Muscle of leg (tissue), 16 donors: ENCODE measurements at places on chromosomes 2 and 18.

DNA sequence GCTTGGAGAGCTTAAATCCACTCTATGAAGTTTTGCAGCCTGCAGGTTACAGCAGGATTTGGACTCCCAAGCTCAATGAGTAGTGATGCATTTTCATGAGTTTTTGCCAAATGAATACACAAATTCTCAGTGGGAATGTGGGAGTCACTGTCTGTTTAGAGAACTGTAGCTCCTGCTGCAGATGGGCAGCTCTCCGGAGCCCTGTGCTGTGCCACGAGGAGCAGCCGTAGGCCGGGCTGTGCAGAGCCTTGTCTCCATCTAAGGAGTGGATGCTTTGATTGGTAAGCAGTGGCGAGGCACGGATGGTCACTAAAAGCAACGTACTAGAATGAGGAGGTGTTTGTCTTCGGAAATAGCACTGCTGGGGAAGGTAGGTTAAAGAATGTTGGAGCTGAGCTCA is 96.0 kb upstream of the NFATC1 start:
- no peak for DNase-seq

DNA sequence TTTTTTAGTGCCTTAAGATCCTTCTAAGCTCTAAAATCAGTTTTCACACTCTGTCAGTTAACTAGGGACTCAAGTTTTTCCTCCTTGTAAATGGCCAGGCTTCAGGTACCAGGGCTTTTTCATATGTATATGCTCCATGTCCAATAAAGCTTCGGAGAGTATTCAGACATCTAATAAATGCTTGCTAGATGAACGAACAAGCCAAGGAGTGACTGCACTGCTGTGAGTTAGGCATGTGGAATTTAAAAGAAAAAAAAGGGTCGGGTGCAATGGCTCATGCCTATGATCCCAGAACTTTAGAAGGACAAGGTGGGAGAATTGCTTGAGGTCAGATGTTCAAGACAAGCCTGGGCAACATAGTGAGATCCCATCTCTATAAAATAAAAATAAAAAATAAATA is 81.9 kb downstream of the CDH2 start:
- DNase-seq = no peak

GRCh38 chr18:2172881-2173280 is 398.4 kb downstream of the METTL4 start:
- DNase-seq = peak; percentile 60

DNA sequence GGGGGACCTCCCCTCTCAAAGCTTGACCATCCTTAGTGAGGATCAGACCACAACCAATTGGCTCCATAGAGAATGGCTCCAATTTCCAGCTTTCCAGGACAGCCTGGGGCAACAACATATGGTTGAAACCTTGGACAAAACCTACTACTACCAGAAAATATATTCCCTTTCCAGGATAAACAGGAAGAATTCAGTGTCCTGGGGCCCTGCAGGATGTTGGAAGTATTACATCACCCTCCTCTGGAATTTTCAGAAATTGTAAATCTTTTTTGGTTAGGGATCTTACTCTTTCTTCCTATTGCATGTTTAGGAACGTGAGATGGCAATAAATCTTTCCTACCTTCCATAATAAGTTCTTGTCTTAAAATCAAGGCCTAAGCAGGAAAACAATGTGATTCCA is 158.9 kb upstream of the MEIS1 start:
- DNase-seq = no peak

- no peak for DNase-seq
These were observed 264.5 kb downstream of the MEIS1 start for GRCh38 chr2:66699416-66699792.
